ENCODE measurements at places on chromosomes 1 and 21.

DNA sequence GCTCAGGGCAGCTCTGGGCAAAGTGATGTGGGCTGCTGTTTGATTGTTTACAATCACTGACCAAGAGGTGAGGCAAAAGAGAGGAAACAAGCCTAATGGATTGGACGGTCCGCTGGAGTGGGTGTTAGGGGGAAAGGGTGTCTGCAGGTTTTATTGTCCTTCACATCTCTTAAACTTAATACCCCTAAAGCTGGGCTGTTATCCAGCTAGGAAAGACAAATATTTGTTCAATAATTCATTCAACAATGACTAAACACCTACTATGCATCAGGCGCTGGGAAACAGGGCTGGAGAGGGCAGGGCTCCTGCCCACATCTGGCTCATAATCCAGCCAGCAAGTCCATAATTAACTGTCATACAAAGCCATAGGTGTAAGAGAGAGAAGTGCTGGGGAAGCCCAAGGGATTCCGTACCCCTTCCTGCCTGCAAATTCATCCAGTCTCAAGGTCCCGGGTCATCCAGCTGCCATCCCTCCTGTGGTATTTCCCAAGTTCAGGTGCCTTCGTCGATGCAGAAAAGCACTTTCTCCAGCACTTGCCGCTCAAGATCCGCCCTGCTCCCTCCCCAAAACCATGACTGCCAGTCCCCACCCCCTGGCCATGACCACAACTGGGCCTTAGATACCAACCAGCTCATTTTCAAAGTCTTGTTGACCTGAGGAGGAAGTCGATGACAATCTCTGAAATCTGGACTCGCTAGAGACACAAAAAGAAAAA is 10.7 kb downstream of the TMEM63A start:
- DNase-seq, result no peak

DNA sequence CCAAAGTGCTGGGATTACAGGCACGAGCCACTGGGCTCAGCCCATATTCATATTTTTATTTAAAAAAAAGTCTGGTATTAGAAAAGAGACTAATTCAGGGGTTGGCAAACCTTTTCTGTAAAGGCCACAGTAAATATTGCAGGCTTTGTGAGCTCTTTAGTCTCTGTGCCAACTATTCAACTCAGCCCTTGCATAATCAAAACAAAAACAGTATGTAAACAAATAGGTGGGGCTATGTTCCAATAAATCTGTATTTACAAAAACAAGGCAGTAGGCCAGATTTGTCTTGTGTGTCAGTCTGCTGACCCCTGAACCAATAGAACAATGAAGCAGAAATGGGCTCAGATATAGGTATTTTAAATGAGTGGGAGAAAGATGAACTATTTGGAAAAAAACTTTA is 49.3 kb downstream of the CDC42BPA start:
- peak; percentile 65 for DNase-seq

- no peak for DNase-seq
Measured at GRCh38 chr1:175268720-175269119, 76.1 kb upstream of the KIAA0040 start.

GRCh38 chr1:157095091-157095490 is 4.5 kb downstream of the ETV3L start:
- no peak for DNase-seq

DNA sequence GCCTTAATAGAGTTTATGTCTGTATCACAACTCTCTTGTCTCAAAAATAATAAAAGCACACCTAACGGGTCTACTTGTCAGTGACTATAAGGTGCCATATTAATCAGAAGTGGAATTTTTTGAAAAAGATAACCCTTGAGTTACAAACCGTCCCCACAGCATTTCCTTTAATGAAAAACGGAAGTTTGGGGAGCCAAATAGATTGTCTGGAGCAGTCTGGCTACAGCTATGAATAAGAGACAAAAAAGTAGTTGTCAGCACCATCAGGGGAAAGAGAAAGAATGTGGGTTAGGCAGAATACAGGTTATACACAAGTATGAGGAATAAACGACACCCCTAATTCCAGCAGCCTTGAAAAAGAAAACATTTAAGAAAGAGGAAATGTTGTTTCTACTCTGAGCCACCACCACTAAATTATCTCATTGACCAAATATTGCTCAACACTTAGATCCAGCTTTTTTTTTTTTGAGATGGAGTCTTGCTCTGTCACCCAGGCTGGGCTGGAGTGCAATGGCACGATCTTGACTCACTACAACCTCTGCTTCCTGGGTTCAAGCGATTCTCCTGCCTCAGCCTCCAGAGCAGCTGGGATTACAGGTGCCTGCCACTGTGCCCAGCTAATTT is 29.4 kb upstream of the USP24 start:
- peak; percentile 5 for DNase-seq

GRCh38 chr1:227559499-227559898 is 3.9 kb upstream of the ZNF678 start:
- no peak for DNase-seq

DNA sequence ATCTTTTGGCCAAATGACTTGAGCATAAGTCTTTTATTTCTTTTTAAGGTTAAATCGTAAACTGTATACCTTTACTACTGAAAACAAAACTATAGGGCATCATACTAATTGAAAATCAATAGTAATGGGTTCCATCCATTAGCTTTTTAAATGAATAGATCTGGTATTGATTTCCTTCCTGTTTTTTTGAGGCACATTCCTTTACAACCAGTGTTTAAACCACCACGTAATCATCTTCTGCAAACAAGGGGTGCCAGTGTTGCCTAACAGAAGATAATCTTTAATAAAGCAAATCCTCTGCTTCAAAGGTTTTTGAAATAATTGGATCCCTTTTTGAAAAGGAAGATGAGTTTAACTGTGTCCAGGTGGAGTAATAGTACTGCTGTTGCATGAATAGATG is 48.7 kb upstream of the ANGPTL1 start:
- no peak for DNase-seq

DNA sequence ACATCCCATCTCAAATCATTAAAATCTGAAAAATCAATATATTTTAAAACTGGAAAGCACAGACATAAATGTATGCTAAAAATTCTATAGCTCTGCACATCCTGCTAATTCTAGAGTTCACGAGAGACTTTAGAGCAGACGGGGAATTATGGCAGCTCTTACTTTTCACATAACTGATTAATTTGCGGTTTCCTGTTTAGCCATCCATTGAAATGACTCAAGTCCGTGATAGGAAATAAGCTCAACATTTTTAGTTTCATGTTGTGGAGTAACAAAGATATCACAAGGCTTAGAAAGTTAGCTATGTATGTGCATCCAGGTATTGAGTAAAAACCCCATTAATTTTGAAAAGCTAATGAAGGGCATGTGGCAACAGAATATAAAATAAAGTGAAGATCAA is 123.2 kb downstream of the SMYD2 start:
- DNase-seq, result peak; percentile 36

- peak; percentile 6 for DNase-seq
Measured at GRCh38 chr1:169779970-169780369, 14.7 kb downstream of the METTL18 start.

GRCh38 chr1:145690587-145691558 is 16.3 kb downstream of the PDZK1 start:
- DNase-seq, result peak; percentile 82

GRCh38 chr1:116031302-116031835 is 55.1 kb downstream of the SLC22A15 start:
- no peak for DNase-seq

DNA sequence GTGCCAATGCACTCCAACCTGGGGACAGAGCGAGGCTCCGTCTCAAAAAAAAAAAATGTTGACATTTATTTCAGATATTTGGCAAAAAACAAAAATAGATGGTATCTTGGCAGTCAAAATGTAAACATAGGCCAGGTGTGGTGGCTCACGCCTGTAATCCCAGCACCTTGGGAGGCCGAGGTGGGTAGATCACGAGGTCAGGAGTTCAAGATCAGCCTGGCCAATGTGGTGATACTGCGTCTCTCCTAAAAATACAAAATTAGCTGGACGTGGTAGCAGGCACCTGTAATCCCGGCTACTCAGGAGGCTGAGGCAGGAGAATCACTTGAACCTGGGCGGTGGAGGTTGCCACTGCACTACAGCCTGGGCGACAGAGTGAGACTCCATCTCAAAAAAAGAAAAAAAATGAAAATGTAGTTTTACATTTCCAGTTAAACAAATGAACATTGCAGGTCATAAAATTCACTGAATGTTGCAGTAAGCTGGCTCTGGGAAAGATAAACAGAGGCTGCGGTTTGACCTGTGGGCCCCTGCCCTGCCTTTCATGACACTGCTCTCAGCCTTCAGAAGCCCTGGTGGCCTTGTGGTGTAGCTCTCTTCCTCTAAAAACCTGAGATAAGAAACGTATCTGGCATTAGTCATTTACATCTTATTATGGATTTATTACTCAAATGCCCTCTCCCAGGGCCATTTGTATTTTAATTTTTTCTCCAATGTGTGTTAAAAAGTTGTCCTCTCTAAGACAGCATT is 12.2 kb upstream of the SLC44A3 start:
- no peak for DNase-seq

- DNase-seq, result no peak
Measured at GRCh38 chr1:47696737-47697441, 259.0 kb downstream of the FOXD2 start.

DNA sequence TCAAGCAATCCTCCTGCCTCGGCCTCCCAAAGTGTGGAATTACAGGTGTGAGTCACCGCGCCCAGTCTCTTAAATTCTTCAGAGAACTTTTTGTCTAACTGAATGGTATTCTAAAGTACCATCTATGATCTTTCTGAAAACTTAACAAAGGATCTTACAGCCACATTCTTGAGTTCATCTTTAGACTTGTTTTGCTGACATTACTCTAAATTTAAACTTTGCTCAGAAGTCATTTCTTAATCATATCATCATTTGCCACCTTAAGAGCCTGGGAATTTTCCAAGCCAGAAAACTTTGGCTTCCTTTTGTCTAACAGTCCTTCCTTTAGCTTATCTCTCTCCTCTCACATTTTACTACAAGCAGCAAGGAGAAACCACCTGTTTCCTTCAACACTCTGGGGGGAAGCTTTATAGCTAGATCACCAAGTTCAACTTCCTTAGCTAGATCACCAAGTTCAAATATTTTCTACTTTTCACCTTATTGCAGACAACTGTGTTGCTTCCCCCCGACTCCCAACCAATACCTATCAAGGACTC is 5.4 kb upstream of the ZBTB8A start:
- no peak for DNase-seq

DNA sequence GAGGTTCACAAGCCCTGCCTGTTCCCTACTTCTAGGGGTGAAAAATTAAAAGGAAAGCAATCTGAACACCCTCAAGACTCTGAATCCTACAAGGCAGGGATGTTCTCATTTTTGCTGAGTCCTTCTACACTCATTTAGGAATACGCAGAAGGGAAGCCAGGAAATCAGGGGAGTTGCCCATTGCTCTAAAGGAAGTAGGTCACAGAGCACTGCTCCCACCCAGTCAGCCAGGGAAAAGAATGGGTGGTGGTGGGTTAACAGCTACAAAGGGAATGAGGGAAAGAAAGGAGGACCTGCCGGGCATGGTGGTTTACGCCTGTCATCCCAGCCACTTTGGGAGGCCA is 2.4 kb upstream of the CTTNBP2NL start:
- peak; percentile 39 for DNase-seq

- DNase-seq, result no peak
Measured at GRCh38 chr1:51663105-51663504, 46.2 kb downstream of the OSBPL9 start.

DNA sequence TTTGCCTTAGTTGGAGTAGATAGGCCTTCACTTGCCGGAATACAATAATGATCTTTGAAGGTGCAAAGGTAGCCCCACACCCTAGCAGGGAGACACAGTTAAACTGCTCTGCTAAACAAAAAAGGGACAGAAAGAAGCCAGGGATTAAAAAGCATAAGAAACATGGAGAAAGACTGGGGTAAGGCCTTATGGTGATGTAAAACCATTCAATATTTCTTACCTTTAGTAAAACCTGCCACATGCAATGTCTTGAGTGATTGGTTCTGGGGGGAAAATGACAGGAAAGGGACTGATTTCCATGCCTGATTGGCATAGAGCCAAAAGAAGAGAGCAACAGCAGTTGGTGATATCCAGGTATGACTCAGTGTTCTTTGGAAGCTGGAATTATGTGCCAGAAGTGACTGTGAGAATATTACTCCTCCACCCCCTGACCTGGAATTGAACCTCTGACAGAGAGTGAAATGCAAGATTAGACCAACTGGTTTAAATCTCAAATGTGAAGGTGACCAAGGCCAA is 8.1 kb downstream of the DNASE2B start:
- no peak for DNase-seq

GRCh38 chr1:116164604-116165368 is 53.6 kb downstream of the MAB21L3 start:
- DNase-seq, result no peak

DNA sequence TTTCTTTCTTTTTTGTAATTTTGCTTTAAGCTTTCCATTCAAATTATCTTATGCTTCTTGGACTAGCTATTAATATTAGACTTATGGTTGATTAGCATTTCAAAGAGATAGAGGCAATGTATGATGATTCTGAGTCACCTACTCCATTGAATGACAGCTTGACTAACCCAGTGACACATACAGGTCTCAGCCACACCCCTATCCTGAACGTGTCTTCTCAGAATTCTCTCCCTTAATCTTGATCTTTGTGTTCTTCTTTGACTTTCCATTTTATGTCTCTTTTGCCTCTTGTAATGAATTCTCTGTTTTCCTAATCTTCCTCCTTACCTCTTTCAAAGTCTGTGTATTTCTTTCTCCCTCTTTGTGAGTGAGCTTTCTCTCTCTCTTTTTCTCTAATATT is 241.1 kb downstream of the PDE4B start:
- DNase-seq, result no peak

- peak; percentile 70 for DNase-seq
Measured at GRCh38 chr1:108686614-108687313, 5.3 kb upstream of the PRPF38B start.

DNA sequence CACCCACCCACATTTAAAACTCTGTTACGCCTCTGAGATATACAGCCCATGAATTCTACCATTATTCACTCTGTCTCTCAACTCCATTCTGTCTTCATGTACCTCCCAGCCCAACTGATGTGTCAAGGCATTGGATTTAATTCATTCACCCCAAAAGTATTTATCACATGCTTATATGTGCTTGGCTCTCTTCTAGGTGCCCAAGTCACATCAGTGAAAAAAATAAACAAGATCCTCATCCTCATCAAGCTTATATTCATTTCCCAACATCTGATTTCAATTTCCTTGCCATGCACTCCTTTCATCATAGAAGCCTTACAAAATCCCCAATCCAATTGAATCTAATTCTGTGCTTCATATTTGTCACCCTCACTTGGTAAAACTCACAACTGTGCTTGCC is 967.6 kb downstream of the LTN1 start:
- peak; percentile 67 for DNase-seq

DNA sequence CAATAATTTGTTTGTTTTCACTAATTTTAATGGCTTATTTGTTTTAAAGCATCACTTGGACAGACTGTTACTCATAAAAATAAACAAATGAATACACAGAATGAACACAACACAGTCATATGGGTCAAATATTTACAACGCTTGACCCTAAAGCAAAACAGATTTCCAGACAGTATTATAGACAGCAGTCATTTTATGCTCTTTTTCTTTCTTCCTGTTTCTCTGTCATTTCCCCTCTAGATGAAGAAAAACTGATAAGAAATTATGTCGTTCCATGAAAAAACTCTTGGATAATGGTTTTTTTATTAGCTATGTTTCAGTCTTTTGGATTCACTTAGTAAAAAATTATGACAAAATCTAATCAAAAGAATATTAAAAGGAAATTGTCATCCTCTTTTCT is 297.3 kb upstream of the NEGR1 start:
- DNase-seq, result no peak

Data from fibroblast of gingiva (primary cell).